ENCODE measurements at places on chromosomes 16 and 17.

DNA sequence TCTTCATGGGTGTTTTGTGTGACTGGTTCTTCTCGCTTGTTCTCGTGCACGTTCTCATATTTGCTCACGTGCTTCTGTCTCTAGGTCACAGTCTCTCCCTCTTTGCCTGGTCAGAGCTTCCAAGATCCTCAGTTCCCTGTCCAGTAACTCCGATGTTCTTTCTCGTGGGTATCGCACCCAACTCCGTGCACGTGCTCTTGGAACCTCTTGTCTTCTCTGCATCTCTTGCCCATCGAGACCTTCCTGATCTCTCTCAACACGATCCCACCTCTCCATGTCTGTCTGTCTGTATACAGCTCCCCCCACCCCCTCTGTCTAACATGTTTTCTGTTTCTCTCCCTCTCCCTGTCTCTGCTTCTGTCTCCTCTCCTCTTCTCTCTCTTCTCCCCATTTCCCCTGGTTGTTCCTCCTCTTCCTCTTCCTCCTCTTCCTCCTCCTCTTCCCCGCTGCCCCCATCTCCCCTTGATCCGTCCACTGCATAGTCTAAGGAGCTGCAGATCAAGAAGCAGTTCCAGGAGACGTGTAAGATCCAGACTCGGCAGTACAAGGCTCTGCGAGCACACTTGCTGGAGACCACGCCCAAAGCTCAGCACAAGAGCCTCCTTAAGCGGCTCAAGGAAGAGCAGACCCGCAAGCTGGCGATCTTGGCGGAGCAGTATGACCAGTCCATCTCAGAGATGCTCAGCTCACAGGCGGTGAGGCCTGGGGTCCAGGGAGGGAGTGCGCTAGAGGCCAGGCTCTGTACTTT, 6.1 kb downstream of the HIRIP3 start:
- no peak for DNase-seq

DNA sequence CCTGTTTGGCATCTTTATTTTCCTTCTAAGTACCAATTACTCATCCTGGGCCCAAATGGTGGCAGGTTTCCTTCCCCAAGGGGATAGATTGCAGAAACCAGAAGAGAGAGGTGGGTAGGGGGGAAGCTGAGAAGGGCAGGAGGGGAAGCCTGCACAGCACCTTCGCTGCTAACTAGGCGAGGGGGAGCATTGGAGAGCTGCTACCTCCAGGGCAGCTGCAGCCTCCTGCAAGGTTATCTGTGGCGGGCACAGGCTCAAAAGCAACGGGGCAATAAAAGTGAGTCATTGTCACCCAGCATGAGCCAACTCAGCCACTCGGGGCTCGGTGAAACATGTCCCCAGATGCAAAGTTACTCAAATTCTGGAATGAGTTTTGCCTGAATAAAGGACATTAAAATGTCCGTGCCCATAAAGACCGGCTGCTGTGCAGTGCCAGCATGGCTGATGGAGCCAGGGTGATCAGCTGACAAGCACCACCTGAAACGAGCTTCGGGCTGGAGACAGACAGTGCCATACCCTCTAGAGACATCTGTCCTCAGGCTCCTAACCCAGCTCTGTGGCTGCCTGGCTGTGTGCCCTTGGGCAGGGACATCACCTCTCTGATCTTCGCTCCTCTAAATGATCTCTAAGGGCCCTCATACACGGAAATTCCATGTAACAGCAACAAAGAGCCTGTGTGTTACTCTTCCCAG, 68.1 kb upstream of the GRIN2A start:
- DNase-seq, result no peak

DNA sequence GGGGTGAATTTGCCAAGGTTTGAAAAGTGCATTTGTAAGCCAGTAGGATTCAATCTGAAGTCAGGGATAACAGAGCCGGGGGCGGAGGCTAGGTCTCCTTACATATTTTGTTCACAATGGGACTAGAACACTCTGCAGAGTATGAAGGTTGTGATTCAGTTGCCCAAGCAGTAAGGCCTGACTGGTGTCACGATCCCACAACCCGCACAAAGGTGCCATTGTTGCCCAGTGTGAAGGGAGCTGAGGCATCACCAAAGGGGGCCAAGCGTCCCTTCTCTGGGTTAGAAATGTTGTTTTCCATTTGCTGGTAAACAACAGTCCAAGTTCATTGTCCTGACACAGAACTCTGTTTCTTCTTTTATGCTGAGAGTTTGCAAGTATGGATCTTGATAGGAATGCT, 471.8 kb downstream of the MAF start:
- DNase-seq, result no peak

DNA sequence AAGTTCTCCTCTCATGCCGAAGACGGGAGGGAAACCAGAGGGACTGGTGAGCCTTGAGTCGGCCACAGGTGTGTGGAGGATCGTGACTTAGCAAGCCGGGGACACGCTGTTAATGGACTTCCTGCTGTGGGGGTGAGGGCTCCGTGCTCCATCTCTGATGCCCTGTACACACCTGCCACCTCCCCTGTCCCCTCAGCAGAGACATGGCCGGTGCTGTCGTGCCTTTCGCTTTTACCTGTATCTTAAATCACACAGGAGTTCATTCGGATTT, 75.9 kb upstream of the ZNF750 start:
- no peak for DNase-seq

- no peak for DNase-seq
These were observed 1.1 kb downstream of the LASP1NB start for GRCh38 chr17:38926293-38927070.

DNA sequence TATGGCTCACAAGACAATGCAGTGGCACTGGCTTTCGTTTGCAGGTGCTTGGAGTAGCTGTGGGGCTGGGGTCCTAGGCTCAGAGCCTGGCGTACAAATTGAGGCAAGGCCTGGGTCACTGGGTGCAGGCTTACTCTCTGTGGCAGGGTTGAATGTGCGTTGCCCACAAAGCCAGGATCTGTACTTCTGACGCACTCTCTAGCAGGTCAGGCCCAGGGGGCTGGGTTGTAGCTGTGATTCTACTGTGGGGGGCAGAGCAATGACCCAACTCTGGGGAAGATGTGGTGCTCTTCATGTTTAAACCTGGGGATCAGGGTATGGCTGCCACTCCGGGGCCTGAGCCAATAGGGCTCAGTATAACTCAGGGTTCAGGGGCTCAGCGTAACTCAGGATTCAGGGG, 6.4 kb upstream of the PRSS21 start:
- DNase-seq, result no peak

GRCh38 chr16:29868396-29869009, 5.5 kb upstream of the CDIPT start:
- DNase-seq, result no peak

DNA sequence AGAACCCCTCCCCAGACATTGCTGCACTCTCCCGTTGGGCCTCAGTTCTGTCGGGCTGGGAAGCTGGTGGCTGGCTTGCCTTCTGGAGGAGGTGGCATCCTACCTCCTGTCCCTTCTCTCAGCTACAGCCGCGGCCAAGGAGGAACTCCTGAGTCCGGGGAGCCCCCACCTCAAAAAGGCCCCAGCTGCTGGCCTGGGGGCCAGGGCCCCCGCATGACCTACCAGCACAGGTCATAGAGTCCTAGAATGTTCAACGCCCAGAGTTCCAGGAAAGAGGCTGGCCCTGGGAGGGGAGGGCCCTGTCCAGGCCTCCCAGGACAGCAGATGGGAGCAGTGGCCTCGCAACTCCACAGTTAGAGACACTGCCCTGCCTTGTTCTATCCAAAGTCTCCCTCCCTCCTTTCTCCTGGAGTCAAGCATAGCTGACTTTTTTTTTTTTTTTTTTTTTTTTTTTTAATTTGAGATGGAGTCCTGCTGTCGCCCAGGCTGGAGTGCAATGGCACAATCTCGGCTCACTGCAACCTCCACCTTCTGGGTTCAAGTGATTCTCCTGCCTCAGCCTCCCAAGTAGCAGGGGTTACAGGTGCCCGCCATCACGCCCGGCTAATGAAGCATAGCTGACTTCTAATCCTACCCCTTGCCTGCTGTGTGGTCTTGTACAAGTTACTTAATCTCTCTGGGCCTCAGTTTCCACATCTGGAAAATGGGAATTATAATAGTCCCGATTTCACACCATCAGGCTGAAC, 7.1 kb downstream of the CARHSP1 start:
- DNase-seq, result no peak

DNA sequence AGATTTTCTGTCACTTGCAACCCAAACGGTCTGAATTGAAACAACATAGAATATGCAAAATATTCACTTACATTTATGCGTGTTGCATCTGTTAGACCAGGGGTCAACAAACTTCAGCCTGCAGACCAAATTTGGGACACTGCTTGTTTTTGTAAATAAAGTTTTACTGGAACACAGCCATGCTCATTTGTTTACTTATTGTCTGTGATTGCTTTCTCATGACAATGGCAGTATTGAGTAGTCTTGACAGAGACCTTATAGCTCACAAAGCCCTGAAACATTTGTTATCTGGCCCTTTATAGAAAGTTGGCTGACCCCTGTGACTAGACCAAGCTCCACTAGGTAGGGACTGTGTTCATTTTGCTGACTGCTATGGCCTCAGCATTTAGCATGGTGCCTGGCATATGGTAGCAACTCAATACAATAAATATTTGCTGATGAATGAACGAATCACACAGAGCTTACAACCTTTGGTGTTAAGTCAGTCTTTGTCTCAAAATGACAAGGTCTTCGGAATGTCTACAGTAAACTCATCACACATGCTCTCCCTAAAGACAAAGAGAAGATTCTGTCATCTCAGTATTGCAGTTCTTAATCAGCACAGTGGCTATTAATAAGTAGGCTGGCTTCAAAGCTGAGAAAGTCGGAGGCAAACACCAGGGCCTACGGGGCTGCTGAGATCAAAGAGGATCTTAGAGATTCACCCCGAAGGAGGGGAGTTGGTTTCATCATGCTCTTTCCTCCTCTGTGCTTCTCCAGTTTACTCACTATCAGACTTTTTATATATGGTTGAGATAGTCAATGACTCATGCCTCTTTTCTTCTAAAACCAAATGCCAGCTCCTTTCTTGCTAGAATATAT, 95.2 kb upstream of the AXIN2 start:
- peak; percentile 78 for DNase-seq

DNA sequence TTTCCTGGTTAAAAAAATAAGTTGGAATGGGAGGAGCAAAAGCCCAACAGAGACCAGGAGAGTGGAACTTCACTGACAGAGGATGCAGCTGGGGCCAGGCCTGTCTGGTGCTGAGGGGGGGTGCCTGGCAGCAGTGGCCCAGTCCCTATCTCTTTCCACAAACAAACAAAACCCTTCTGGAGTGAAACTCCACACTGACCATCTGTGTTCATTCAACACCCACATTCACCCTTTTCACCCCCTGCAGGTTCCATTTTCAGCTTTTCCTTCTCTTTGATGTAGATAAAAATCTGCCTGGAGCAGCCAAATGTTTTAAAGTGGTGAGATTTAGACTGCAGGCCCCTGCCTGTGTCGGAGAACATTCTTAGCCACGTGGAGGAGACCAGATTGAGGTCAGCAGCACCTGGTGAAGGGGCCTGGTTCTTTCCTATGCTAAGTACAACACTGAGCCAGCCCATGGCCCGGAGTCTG, 161.4 kb upstream of the CDH11 start:
- DNase-seq, result no peak

All from activated CD4-positive, alpha-beta T cell treated with anti-CD3 and anti-CD28 coated beads for 48 hours (primary cell).